Stimulated activated CD4-positive, alpha-beta T cell treated with anti-CD3 and anti-CD28 coated beads, Interleukin-15, amount 100 ng/mL, for 1 hour (primary cell): ENCODE measurements at places on chromosomes 16 and 17.
A peak's percentile ranks its signal among the peaks of the same experiment; 100 is the strongest.

DNA sequence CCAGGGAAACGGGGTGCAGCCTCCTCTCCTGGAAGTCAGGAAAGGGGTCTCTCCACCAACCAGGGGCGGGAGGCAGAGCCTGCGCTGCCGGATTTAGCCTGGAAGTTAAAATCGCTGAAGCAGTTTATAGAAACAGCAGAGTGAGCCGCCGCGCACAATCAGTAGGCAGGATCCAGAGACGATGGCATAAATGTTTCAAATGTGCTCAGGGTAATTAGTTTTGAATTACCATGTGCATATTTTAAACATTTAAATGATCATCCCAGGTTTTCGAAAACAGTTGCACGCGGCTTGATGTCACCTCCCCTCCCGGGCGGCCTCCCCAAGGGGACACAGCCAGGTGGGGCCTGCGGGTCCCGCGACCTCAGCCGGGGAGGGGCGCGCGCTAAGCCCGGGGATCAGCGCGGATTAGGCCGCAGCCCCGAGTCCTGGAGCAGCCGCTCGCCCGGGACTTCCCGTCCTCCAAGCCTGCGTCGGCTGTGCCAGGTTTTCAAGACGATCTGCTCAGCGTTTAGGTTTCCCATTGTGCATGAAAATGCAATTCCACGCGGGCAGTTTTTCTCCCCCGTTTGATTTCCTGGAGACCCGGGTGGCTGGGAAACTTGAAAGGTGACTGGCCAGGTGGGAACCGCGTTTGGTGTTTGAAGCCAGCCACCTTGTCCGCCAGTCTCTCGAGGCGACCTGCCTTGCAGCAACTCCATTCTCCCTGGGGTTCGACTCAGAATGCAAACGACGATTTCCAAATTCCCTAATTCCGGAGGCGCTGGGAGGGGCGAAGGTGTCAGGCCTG is 78.3 kb downstream of the RPA1 start:
- peak; percentile 6 for DNase-seq

DNA sequence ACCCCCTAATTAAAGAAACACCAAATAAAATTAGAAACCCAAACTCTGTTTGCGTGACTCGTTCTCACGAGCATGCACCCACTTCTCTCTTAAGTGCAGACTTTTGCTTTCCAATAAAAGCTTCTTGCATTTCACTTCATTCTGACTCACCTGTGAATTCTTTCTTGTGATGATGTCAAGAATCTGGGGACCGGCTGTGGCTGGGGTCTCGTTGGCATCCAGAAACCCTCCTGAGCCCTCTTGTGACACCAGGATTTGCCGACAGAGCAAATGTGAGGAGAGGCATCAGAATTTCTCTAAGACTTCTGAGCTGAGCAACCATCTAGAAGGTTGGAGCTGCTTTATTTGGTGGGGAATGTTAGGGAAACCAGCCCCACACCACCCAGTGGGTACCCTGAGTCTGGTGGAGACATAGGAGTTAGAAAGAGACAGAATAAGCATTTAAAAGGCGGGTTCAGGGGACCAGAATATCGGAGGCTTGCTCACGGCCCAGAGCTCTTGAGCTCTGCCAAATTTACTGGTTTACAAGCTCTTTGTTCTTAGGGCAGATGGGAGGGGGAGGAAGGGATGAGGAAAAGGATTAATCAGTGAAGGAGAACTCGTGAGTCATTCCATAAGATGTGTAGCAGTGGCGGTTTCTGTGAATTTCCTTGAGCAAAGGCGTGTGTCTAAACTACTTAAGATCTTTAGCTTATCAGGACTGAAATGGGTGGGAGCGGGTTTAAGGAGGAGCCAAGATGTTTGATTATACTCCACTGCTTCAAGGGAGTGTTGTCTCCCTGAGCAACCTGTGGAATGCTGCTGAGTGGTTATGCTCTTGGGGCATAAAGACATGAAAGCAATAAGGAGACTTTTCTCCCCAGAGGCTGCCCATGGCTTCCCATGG is 24.2 kb upstream of the TMC5 start:
- no peak for DNase-seq

- DNase-seq = no peak
Observed at GRCh38 chr17:29195465-29196081, 15.4 kb upstream of the MYO18A start.

DNA sequence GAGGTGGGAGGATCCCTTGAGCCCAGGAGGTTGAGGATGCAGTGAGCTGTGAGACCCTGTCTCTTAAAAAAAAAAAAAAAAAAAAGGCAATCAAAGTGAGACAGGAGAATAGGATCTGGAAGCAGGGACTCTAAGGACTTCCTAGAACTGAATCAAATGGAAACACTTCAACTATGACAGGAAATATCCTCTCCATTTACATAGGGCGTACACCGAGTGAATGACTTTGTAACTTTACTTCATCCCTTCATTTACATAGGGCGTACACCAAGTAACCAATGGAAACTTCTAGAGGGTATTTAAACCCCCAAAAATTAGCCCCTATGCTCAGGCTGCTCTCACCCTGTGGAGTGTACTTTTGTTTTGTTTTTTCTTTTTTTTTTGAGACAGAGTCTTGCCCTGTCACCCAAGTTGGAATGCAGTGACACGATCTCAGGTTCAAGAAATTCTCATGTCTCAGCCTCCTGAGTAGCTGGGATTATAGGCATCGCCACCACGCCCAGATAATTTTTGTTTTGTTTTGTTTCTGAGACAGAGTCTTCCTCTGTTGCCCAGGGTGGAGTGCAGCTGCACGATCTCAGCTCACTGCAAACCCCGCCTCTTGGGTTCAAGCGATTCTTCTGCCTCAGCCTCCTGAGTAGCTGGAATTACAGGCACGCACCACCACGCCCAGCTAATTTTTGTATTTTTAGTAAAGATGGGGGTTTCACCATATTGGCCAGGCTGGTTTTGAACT is 9.6 kb upstream of the PRPSAP1 start:
- no peak for DNase-seq

DNA sequence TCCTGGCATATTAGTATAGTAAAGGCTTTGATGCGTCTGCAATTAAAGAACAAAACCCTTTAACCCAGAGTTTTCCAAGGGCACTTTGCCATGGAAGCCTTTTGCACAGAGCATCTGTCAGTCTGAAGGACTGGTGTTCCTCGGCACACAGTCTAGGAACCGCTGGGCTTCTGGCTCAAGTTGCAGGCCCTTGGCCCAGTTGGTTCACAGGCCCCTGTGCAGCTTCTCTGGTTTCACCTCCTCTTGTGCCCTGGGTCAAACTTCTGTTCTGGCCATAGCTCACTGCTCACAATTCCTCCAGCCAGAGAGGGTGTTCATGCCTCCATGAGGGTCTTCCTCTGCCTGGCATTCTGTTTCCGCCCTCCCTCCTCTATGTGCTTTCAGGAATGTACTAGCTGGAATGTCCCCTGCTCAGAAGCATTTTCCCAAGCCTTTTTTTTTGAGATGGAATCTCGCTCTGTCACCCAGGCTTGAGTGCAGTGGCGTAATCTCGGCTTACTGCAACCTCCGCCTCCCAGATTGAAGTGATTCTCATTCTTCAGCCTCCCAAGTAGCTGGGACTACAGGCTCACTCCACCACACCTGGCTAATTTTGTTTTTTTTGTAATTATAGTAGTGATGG is 34.5 kb upstream of the TEX2 start:
- no peak for DNase-seq

GRCh38 chr17:7167832-7168231 is 11.3 kb downstream of the ASGR1 start:
- no peak for DNase-seq

GRCh38 chr17:2212400-2212981 is 91.1 kb downstream of the SMG6 start:
- DNase-seq = no peak

- DNase-seq = no peak
Observed at GRCh38 chr16:6846452-6846851, 486.2 kb upstream of the RBFOX1 start.

- DNase-seq = no peak
Observed at GRCh38 chr16:5349670-5350517, 252.3 kb upstream of the EEF2KMT start.

DNA sequence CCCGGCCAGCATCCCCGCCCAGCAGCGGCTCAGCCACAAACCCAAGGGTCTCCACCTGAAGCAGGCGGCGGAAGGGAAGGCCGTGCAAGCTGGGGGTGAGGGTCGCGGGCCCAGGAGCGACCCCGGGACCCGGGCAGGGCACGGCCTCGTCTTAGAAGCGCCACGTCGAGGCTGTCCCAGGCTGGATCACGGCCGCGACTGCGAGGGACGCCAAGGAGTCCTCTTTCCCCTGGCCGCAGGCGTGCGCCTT is 538 bp upstream of the CCNF start:
- no peak for DNase-seq

DNA sequence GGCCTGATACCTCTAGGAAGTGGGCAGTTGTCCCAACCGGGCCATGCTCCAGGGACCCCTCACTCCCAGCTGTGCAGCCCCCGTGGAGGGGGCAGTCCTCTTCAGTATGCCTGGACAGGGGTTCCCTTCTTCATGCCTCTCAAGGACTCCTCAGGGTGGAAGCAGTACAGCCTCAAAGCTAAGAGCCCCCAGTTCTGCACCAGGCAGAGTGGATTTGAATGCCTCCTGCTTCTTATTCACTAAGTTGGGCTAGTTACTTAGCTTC is 23.9 kb upstream of the ST6GALNAC1 start:
- DNase-seq = no peak

DNA sequence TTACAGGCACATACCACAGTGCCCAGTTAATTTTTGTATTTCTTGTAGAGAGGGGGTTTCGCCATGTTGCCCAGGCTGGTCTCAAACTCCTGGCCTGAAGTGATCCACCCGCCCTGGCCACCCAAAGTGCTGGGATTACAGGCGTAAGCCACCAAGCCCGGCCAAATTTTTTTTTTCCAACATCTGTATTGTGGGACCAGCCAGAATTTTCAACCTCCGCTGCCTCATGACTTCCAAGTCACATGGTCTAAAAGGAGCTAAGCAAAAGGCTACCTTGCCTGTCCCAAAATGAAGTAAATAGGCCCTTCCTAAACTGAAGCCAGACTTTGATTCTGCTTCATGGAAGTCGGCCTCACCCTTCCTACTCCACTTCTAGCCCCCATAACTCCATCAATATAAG is 4.2 kb upstream of the SPAG7 start:
- no peak for DNase-seq

DNA sequence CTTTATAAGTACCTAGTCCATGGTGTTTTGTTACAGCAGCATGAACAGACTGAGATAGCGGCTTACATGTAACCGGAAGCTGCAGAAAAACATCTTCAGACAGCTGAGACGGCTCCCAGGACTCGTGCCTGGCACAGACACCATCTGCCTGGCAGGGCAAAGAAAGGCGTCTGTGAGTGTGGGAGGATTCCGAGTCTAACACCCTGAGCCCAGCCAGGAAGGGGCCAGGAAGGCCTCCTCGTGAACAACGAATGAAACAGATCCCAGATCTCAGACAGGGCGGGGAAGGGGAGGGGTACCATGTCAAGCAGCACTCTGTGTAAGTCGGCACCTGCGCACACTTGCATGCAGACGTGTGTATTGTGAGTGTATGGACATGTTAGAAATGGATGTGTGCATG is 4.4 kb upstream of the CSNK1D start:
- no peak for DNase-seq

DNA sequence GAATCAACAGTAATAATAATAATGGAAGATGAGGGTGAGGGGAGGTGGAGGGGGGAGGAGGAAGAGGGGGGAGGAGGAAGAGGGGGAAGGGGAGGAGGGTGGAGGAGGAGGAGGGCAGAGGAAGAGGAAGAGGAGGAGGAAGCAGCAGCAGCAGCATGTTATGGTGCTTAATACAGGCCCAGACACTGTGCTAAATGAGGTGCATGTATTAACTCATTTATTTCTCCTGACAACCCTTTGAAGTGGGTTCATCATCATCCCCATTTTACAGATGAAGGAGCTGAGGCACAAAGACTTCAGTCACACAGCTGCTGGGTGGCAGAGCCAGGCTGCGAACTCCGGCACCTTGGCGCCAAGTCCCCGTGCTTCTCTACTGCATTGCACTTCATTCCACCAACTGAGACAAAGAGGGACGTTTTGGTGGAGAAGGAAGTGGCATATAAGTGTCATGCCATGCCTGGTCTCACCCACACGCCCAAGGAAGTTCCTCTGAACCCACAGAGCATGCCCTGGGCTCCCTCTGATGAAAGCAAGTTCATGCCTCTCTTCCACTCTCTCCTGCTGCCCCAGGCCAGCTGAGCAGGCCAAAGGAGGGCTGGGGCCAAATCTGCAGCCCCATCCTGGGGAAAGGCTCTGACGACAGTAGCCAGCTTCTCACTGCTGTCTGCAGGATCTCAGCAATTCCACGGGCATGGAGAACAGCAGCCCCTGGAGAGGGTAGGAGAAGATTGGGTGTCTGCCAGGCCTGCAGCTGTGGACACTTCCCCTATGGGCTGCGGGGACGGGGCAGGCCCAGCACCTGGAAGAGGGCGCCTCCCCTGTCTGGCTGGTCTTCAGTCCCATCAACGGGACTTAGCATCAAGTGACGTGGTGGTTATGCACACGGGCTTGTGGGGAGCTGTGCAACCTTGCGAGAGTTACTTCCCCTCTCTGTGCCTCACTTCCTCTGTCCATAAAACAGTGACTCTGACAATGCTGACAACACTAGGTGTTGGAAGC is 21.8 kb downstream of the XYLT1 start:
- DNase-seq = no peak

GRCh38 chr17:49505854-49506253 is 10.8 kb downstream of the NGFR start:
- DNase-seq = no peak

GRCh38 chr16:84888450-84888849 is 68.7 kb downstream of the CRISPLD2 start:
- DNase-seq = no peak

- no peak for DNase-seq
Observed at GRCh38 chr17:42809250-42809649, 10.6 kb downstream of the CNTD1 start.

DNA sequence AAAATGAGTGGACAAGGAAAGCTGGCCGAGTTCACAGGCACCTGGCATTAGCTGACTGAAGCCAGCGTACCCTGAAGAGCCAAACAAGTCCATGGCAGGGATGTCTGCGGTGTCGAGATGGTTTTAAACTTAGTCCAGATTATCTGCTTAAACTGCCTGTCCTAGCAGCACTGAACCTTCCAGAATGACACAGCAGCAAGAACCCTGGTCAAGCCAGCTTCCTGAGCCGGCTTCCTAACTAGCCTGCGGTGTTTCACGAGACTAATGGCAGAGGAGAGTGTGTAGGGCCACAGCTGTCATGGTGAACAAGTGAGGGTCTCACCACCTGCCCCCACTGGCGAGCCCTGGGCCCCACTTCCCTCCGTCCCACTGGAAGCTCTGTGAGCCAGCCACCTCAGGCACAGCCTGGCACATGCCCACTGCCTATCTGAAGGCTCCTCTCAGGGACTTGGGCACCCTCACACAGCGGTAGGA is 28.8 kb upstream of the MTSS2 start:
- DNase-seq = no peak
